Stimulated activated CD4-positive, alpha-beta T cell treated with anti-CD3 and anti-CD28 coated beads, Interleukin-1b, Interleukin-23, amount 100 ng/mL, for 1 hour (primary cell): ENCODE measurements at places on chromosomes 3 and 15.
A peak's percentile ranks its signal among the peaks of the same experiment; 100 is the strongest.

DNA sequence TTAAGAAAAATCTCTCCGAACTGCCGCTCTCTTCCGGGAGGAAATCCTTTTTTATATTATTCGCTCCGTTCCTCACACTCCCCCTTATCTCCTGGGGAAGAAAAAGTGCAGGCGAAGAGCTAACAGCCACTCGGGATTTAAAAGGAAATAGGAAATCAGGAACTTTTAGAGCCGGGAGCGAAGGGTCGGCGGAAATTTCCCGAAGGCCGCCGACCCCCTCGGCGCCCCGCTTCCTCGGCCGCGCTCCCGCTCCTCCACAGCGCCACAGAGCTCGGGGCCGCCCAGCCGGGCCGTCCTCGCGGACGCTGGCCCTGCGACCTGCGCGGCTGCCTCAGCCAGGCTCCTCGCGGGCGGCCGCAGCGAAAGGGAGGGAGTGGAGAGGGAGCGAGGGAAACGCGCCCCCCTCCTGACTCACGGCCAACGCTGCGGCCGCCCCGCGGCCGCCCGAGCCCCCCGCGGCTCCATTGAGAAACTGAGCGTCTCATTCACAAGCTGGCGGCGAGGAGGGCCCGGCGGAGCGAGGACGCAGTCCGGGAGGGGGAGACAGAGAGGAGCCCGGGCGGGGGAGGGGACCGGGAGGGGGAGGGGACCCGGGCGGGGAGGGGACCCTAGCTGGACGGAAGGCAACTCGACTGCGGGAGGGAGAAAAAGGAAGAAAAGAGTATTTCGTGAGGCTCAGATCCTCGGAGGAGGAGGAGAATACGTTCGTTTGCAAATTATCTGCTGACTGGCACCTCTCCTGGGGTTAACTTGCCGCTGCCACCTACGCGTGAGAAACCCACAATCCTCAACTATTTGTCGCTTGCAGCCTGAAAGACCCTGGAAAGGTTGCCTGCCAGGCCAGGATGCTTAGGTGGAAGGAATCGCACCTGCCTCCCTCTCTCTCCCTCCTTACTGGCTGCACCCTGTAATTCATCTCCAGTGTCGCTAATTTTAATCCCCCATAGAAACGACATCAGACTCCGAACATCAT lies at the start of gene PTPN9:
Gene PTPN9, minus strand, starts transcription at position 368 of the 973 bp plus-strand sequence. CDS start 539 bp downstream, outside the sequence.
- DNase-seq = peak; percentile 57

DNA sequence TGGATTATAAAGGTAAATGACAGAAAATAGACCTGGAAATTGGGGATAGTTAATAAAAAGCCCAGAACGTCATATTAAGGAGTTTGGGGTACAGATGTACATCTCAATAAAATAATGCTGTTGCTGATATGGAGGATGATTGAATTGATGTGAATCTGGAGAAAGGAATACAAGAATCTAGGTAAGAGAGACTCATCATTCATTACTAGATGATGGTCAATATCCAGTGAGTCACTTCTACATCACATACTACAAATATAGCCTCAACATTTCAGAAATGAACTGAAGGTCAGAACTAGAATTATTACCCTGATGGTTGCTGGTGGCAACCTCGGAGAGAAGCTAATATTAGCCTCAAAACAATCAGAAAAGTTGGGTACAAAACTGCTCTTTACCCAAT lies 37.6 kb upstream of the P3H2 start:
- DNase-seq = no peak

- no peak for DNase-seq
Observed at GRCh38 chr3:157785102-157785826, 282.0 kb upstream of the VEPH1 start.

DNA sequence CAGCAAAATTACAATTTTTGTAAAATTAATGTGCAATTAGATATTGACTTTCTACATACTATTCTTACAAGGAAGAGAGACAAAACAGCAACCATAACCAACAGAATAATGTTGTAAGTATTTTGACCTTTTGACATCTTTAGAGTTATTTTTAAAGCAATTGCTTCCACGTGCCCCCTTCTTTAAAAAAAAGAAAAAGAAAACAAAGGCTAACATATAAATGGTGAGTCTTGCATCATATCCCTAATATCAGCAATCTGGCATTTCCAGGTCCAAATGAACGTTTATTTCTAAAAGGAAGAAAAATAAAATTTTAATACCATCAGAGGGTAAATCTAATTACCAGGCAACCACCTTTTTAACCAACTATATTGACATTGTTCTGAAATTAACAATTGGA lies 19.3 kb upstream of the STRIT1 start:
- DNase-seq = no peak

DNA sequence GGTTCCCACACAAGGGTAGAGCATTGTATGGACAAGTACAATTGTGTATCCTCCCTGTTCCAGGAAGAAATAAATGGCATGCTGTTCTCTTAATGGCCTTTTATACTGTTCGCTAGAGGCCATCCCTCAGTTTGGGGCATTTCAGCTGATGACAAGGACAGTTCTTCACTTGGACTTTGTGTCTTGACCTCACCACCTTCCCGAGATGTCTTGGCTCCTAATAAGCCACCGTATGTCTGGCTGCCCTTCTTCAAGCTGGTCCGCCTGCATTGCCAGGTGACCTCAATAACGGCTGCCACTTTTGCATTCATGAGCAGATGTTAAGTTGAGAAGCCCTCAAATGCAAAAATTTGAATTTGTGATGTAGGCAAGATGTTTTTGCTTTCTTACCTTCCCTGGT lies 24.1 kb downstream of the ZBTB38 start:
- DNase-seq = no peak

DNA sequence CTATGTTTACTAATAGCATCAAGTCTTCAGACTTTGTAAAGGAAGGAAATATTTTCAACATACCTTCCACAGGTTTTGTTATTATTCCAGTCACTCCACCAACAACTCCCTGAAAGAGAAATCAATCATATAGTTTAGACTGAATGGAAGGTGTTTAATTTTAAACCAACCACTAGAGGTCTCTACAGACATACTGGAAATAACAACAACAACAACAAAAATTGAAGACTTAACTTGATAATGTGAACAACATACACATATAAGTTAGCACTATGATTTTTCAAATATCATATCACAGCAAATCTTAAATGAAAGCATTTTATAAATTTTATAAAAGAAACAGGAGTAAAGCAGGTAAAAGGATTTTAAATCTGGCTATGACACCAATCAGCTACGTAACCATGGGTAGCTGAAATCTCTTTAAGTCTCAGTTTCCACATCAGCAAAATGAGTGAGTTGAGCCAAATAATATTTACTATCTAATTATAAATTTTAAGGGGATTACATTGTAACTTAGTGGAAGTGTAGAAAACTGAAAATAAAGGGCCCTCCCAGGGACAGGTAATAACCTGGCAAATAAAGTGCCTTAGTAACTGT lies 188.2 kb downstream of the VPS13C start:
- DNase-seq = no peak

DNA sequence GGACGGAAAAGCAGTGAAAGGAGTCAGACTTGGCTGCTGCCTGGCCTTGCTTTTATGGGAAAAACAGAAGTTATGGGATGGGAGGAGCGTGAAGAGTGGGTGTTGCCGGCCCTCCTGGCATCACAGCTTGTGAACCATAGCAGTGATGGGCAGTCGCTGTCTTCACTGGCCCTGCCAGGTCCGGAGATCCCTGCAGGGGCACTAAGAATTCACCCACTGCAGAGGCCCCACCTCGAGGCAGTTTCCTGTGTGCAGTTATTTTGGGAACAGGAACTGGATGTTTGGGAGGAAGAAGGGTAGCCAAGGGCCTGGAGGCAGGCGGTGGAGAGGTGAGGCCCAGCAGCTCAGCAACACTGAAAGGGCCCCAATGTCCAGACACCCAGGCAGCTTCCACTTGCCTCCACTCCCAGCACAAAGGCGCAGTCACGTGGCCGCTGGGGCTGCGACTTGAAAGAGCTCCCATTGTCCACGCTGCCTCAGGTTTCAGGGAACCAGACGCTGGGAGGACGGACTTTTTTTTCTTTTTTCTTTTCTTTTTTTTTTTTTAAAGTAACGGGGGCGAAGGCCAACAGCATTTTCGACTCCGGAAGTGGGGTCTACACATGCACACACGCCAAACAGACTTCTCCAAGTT lies 255.6 kb downstream of the ZNF621 start:
- no peak for DNase-seq

DNA sequence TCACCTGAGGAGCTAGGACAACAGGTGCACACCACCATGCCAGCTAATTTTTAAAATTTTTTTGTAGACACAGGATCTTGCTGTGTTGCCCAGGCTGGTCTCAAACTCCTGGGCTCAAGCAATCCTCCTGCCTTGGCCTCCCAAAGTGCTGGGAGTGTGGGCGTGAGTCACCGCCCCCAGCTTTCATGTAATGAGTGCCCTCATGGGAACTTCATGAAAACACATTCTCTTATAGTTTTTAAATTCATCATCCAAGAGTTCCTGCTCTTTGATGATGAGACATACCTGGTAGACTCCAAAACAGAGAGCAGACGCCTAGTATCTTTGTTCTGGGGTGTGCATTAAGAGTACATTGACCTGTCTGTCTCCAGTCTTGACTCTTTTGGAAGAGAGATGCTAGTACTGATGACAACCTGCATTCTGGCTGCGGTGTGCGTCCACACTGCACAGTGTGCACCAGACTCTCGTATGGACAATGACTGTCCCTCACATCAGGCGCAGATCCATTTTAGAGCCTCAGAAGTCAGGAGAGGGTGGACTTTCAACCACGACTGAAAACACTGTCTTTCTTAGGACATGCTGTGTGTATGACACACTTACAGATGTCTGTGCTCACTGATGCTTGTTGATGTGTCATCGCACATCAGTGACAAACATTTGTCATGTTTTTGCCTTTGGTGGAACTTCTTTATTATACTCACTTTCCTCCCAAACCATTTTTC lies 2.0 kb downstream of the NRROS start:
- DNase-seq = no peak

DNA sequence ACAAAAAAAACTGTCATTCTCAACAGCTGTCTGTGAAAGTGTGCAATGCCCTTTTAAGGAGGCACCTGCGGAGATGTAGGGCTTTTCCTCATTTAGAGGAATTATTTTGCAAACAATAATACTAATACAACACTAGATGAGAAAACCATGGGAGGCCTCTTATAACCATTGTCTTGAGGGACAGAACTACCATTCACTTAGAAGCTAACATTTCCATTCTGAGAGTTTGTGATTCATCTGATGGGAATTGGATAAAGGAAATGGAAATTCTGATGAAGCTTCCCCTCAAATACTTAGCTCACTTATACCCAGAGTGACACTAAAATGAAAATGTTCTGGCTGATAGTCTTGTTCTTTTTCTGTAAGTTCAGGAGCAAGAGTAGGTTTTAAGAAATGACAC lies 147.7 kb downstream of the CADPS start:
- no peak for DNase-seq

DNA sequence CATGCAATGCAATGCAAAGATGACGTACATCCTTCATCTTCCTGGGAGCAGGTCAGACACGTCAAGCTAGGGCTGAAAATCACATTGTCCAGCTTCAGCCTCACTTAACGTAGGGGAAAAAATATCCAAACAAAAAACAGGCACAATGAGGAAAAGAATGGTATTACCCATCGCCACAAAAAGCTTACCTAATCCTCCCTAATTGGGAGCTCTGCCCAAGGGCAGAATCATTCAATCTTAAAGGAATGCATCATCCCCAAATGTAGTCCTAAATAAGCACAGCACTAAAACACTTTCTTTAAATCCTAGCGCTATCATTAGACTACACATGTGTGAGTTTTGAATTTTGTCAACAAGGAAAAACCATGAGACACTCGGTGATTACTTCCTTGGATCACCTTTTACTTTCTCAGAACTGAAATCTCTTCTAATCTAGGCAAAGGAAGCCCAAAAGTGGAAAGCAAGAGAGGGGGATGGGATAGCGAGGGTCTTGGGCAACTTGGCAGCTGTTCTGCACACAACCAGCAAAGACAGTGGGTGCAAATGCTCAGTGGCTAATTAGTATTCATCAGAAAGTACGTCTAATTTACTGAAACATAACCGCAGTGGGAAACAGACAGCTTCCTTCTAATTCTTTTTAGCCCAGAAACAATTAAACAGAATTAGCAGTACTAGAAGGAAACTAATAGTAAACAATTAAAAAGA lies 87.4 kb downstream of the ADAMTS9 start:
- DNase-seq = no peak

DNA sequence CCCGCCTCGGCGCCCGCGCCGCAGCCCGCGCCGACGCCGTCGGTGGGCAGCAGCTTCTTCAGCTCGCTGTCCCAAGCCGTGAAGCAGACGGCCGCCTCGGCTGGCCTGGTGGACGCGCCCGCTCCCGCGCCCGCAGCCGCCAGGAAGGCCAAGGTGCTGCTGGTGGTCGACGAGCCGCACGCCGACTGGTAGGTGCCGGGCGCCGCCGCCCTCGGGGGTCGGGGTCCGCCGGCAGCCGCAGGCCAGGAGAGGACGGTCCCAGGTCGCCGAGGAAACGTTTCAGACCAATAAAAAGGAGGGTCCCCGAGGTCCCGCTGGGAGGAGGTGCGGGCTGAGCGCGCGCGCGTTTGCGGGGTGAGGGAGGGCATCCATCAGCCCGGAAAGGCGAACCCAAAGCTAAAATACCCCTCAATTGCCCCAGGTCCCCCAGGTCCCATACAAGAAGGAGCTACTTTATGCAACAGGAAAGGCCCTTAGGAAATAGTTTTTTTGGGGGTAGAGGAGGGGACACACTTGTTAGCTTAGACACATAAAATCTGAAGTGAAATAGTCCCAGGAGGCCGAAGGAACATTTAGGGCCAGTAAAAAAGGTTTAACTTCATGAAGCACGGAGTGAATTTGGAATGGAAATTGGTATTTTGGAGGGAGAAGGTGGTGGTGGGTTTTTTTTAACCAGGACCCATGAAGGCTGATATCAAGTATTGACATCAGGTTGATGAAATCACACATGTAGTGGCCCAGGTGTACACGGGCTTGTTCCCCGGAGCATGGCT lies 739 bp downstream of the SYN2 start:
- DNase-seq = no peak

- DNase-seq = no peak
Observed at GRCh38 chr3:100662113-100662823, 47.0 kb upstream of the TFG start.

DNA sequence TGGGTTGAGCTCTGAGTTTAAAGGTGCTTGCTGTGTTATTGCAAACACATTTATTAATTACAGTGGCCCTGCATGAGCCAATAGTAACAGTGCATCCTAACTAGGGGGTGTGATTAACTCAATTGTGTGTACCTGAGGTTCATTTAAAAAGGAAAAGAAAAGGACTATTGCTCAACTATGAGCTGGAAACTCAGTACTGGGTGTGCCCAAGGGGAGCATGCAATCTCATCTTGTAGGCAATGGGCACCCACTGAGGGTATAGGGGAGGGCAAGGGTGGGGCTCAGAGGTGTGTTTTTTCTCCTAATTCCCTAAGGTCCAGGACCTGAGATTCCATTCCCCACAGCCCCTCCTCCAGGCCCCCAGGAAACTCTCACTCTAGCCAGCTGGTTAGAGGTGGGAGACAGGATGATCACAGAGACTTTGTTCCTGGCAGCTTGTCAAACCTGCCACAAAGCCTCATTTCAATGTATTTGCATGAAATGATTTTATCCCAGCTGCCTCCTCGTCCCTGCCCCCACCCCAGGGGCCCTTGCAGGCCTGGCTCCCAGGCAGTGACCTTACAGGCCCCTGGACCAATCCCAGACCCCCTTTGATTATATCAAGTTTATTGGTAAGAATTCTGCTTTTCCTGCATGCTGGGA lies 220.7 kb downstream of the TBC1D2B start:
- no peak for DNase-seq
